ENCODE measurements at places on chromosomes 5 and 9.

GRCh38 chr9:38017149-38017884, 51.7 kb downstream of the SHB start:
- DNase-seq = no peak

DNA sequence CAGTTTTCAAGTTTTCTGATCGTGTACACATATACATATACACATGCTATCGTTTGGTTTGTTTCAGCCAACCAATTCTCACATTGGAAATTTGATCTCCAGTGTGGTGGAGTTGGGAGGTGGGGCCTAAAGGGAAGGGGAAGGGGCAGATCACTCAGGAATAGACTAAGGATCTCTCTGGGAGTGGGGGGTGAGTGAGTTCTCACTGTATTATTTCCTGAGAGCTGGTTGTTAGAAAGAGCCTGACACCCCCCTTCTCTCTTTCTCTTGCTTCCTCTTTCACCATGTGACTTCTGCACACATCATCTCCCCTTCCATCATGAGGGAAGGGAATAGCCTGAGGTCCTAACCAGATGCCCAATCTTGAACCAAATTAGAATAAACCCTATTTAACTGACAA, 551.7 kb downstream of the MAT2B start:
- DNase-seq = no peak

DNA sequence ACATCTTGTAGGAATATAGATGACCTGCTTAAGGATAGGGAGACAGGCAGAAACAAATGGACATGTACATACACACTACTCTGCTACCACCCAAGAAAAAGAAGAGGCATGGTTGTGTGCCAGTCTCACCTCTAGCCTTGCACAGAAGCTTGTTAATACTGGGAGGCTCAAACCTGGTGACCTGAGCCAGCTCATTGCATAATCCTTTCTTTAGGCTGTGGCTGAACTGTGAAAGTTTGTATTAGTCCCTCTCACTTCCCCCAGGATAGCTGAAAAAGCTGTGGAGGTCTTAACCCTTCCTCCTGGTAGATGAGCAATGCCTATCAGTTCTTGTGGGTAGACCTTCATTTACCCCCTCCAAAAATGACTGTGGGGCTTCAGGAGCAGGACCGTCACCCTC, 28.7 kb downstream of the TPD52L3 start:
- DNase-seq = no peak

- DNase-seq = no peak
Measured at GRCh38 chr9:134418354-134418753, 92.1 kb downstream of the RXRA start.

- DNase-seq = no peak
Measured at GRCh38 chr9:129944506-129945116, 98.4 kb downstream of the FNBP1 start.

DNA sequence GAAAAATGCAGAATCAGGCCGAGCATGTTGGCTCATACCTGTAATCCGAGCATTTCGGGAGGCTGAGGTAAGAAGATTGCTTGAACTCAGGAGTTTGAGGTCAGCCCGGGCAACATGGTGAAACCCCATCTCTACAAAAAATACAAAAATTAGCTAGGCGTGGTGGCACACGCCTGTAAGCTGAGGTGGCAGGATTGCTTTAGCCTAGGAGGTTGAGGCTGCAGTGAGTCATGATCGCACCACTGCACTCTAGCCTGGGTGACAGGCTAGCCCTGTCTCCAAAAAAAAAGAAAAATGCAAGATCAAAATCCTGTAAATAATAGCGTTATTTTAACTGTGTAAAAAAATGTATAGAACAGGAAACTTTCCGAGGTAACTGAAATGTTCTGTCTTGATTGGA, 39.4 kb downstream of the RNF44 start:
- no peak for DNase-seq

GRCh38 chr5:39231705-39232525, 12.6 kb upstream of the FYB1 start:
- no peak for DNase-seq

DNA sequence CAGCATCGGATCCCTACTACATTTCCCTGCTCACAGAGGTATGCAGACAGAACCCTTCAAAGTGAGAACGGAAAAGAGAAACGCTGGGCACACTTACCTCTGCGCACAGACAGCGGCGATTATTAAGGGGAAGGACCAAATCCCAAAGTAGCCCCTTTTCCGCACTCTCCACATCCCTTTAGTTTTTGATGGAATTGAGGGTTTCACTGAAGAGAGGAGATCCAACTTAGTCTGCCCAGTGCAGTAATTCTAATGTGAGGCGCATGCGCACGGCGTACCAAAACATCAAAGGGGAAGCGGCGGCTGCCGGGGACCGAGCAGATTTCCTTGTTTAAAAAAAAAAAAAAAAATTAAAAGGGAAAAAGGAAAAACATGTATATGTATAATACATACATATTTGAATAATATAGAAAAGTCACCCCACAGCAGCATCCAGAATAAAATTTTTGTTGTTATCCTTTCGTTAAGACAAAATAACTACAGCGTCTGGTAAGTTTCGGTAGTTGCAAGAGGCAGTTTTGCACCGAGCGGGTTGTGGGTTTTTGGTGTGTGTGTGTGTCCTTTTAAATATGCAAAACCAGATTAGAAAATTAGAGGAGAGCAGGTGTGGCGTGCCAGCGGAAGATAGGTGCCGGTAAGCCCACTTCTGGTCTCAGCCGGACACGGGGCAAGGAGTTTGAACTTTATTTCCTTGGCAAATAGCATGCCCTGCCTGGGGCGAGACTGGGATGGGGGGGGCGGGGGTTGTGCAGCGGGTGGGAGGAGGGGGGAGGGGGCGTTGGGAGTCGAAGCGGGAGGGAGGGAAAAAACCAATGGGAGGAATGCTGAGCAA, at the start of gene GABRB2:
TSS of gene GABRB2 (minus strand) at position 256 of the 832 bp plus-strand sequence. CDS start at position 174, 82 bp downstream.
- DNase-seq = no peak

- DNase-seq = no peak
Measured at GRCh38 chr9:109033941-109034700, 20.8 kb upstream of the CTNNAL1 start.

DNA sequence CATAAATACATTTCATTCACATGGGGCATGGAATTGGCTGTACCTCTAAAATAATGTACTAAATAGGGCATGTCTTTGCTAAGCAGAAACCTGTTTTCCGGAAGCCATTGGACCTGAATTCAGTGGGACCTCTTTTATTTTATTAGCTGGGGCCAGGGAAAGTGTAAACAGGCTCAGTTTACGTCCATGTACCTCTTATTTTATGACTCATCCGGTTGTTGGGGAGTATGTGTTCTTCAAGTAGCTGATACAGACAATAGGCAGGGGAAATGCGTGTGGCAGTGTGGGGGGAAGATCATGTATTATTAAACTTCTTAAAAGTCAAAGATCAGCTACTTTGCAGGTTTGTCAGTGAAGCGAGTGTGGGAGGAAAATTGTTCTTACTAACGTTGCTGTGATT, 1.4 kb upstream of the GDNF start:
- no peak for DNase-seq

DNA sequence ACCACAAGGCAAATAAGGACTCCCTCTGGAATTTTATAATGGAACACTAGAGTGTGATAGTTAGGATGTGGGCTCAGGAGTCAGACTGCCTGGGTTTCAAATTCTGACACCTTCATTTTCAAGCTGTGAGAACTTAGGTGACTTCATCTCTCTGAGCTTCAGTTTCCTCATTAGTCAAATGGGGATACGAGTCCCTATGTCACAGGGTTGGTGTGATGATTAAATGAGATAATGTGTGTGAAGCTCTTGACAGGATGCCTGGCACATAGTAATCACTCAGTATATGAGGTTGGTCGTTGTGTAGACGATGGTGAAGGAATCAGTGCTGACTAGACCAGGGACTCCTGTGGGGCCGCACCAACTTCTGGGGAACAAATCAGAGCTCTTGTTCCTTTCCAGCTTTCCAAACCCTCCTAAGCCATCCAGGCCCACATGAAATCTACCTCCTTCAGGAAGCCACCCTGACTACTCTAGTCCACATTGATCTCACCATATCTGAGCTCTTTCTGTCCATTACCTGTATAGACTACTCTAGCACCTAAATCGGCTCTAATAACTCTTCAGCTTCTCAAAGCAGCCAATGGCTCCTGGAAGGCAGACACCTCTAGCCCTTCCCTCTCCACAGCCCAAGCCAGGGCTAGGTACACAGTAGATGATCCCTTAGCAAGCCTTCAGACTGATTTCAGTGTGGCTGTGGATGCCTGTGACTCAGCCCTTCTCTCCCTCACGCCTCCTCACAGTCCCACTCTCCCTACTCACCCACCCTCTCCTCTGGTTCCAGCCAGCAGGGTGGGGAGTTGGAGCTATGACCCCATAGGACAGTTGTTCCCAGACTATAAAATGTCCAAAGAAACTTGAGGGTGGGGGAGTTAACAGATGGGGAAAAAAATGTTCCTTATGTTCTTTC, 2.5 kb upstream of the TCF7 start:
- no peak for DNase-seq

DNA sequence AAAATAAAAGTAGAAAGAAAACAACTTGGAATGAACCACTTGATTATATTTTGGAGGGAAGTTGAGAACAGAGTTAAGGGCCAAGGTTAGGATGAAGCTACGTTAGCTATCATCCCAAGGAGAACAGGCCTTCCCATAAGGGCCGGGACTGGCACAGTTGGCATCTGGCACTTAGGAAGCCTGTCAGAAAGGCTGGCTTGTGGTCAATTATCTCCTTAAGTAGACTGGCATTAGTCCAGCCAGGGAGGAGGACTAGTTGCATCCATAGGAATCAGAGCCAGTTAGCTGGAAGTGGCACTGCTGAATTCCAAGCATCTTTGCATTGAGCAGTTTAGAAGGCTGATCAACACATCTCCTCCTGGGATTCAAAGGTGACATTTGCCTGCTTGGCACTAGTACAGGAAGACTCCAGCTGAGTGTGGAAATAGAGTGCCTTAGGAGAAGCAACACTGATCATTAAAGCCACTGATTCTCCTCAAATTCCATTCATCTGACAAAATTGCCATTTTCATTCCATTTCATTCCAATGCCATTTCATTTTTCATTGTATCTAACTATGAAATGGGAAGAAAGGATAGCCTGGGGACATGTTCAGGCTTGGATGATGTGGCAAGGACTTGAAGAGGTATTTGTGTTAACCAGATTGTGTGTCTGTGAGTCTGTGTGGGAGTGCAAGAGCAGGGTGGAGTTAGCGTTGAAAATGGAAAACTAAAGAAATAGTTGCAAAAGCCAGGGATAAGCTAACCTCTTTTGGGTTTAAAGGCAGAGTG, 5.5 kb downstream of the FOXB2 start:
- no peak for DNase-seq

DNA sequence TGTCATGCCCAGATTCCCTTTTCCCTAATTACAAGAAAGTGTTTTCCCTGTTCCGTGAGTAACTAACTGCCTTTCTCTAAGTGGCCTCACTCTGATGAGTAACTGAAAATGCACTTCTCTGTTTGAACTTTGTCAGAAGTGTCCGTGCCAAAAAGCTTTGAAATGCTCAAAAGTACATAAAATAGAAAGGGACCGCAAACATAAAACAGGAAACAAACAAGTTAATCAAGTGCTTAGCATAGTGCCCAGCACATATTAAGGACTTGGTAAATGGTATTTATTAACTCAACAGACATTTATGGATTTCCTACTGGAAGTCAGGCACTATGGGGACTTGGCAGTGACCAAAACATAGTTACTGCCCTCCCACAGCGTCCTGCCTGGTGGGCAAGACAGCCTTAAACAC, 22.3 kb downstream of the AQP3 start:
- DNase-seq = no peak

- DNase-seq = no peak
Measured at GRCh38 chr5:134581241-134581981, 51.2 kb downstream of the SAR1B start.

- DNase-seq = no peak
Measured at GRCh38 chr5:36596247-36596646, 10.2 kb upstream of the SLC1A3 start.

DNA sequence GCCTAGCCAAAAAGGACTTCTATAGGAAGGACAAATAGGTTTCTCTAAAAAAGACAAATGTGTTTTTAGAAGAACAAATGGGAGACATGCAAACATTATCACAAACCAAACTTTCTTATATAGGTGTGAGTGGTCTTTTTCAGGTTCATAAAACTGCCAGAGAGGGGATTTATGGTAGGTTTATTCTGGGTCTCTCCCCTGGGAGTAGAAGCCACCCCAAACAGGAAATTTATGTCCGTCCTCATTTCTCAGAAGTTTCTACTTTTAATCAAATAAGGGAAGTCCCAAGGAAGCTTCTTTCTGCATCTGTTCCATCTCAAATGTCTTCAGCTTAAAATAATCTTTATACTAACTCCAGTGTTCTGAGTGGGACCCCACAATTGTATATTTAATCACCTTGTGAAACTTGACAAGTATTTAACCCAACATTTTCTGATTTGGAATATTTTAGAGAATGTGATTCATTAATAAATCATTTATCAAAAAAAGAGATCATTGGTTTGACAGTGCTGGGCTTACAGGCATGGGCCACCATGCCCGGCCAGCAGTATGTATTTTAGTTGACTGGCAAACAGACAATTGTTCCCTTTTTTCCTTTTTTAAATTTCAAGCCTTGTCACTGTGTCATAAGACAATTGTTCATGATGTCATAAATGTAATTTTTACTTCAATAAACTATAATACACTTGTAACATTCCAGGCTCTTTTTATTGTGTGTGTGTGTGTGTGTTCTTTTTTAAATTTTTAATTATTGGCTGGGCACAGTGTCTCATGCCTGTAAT, 44.6 kb upstream of the GLDC start:
- no peak for DNase-seq

DNA sequence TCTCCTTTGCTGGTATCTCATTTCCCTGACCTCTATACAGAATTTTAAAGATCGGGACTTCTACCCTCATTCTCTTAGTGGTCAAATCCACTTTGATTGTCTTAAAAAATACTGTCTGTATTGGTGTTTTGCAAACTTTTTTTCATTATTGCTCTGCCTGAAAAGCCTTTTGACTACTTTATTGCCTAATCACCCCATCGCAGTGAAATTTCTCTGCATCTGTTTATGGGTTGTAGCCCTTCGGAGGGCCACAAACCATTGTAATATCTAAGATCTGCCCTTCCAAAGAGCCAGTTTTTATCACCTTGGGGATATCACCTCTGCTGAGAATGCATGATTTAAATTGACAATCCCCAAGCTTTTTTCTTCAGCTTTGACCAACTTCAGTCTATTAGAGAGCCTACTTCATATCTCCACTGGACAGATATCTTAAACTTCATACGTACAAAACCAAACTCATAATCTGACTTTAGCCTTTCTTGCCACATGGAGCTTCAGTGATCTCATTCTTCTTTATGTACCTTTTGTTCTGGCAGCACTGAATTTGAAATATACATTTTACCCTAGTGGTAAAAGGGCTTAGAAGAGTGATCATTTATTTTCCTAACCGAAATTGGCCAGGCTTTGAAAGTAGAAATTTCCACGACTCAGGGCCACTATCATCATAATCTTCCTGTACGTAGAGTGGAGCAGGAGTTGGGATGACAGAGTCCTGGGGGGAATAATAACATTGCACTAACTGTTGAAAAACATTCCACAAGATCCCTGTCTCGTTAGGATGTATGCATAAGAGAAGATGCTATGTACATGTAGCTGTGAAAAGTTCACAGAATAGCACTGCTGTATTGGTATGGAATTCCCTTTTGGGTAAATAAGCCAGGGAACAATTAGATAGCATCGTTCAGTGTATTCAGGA, 21.4 kb downstream of the KIF2A start:
- no peak for DNase-seq
